ENCODE measurements at places on chromosomes 5 and 9. TPM values are rescaled to one million over a fixed set of nuclear protein-coding genes. Genes with fewer than 3 reads are reported as not detected.

Gene GRM6
- total RNA-seq, result not detected

Gene NR4A3
- total RNA-seq, result 0.26 TPM

Gene NEK6
- total RNA-seq, result 18.5 TPM

Gene CD72
- total RNA-seq, result 0.56 TPM

Gene BTNL8
- 0.22 TPM for total RNA-seq

Gene HAVCR2
- 0.19 TPM for total RNA-seq

Gene PLAC8L1
- total RNA-seq, result not detected

Gene CD14
- not detected for total RNA-seq

GRCh38 chr9:76859860-76860259 lies 46.1 kb downstream of the PRUNE2 start:
- no peak for DNase-seq
- no peaks in the 10 kb centered on the region for H3K27me3 ChIP-seq
- no peak overlapping the region for H3K4me3 ChIP-seq
- no peaks in the 10 kb centered on the region for H3K36me3 ChIP-seq

DNA sequence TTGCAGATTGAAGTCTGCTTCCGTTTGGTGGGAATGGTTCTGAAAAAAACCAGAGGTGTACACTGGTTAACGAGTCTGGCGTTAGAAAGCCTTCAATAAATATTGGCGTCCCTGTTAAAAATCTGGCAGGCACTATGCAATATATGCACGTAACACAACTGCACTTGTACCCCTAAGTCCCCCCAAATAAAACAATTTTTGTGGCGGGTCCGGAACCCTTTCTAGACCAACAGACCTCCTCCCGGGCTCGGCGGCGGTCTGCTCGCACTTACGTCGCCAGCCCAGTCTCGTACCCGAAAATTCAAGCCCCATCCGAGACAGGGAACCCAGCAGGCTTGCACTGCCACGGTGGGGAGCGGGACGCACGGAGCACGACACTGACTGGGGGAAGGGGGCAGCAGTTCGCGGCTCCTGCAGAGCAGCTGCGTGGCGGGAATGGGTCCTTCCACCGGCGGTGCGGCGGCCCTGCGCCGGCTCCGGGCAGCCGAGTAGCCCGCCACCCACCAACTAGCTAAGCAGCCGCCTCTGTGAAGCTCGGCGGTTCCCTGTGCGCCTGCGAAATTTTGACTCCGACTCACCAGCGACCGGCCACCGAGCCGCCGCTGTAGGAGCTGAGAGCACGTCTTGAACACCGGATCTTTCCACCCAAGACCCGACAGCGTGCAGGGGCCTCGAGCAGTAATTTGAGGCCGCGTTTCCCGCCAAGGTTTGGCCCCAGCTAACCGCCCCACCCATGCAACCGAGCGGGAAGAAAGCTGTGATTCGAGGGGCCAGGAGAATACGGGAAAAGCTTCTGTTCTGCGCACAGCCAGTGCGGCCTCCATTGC lies 3.9 kb downstream of the MCIDAS start:
- no peaks in the 10 kb centered on the region for H3K36me3 ChIP-seq
- peaks cover 7% of the 10 kb centered on the region for H3K4me1 ChIP-seq
- H3K27ac ChIP-seq, result no peak overlapping the region
- H3K4me3 ChIP-seq, result peak overlapping the region; percentile 34
- peaks cover 100% of the 10 kb centered on the region for H3K27me3 ChIP-seq
- DNase-seq, result peak; percentile 82

- DNase-seq, result no peak
- H3K27ac ChIP-seq, result no peak overlapping the region
- H3K4me3 ChIP-seq, result no peak overlapping the region
- no peaks in the 10 kb centered on the region for H3K27me3 ChIP-seq
- no peaks in the 10 kb centered on the region for H3K4me1 ChIP-seq
- H3K36me3 ChIP-seq, result no peaks in the 10 kb centered on the region
Observed at GRCh38 chr9:125387861-125388524, 126.4 kb downstream of the GAPVD1 start.

- no peak for DNase-seq
- H3K4me1 ChIP-seq, result no peaks in the 10 kb centered on the region
- H3K27me3 ChIP-seq, result no peaks in the 10 kb centered on the region
- no peaks in the 10 kb centered on the region for H3K36me3 ChIP-seq
Observed at GRCh38 chr5:106658150-106658549, 1012.6 kb downstream of the EFNA5 start.

DNA sequence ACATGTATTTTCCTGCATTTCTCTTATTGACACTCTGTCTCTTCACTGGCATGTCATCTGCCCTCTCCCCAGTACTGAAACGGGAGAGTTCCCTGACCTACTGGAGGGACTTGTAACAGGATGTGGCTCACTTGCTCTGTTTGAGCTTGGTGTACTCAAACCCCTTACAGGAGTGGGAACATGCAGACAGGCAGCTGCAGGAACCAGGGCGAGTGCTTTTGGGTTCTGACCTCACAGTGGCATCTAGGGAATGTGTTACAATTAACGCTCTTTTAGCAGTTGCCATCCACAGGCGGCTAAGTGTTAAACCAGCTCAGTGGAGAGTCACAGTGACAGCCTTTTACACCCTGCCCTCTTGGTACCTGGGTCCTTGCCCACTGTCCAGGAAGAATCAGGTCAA lies 300.3 kb upstream of the GRAMD2B start:
- peaks cover 6% of the 10 kb centered on the region for H3K4me1 ChIP-seq
- peak; percentile 41 for DNase-seq
- H3K27me3 ChIP-seq, result no peaks in the 10 kb centered on the region
- no peak overlapping the region for H3K27ac ChIP-seq
- H3K4me3 ChIP-seq, result no peak overlapping the region

DNA sequence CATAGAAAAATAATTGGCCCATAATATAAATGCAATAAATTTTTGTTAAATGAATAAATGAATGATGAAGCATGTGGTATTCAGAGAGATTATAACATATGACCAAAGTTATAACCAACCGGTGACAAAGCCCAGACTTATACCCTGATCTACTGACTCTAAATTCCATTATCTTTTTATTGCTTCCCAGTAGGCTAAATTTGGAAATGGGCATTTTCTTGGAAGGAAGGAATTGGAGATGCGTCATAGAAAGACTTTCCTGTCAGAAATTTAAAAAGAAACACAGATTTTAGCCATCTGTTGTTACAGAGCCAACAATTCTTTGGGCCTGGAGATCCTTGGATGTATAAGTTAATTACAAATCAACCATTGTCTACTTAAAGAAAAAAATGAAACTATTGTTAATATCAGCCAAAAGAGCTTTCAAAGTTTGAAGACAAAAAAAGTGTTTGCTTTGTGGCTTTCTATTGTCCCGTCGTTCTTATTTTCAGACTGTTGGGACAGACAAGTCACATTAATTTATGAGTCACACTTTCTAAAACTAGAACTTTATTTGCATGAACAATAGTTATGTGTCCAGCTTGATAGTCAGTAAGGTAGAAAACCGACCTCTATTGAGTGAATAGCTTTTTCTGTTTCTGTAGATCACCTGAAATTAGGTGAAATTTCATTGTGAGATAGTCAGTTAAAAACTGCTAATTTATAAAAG lies 428.7 kb downstream of the GABRG2 start:
- H3K27ac ChIP-seq, result no peak overlapping the region
- no peaks in the 10 kb centered on the region for H3K36me3 ChIP-seq
- no peaks in the 10 kb centered on the region for H3K4me1 ChIP-seq
- no peaks in the 10 kb centered on the region for H3K27me3 ChIP-seq

GRCh38 chr5:134403951-134404350 lies 7.7 kb downstream of the CDKN2AIPNL start:
- no peak overlapping the region for H3K27ac ChIP-seq
- no peaks in the 10 kb centered on the region for H3K4me1 ChIP-seq
- peaks cover 7% of the 10 kb centered on the region for H3K36me3 ChIP-seq
- DNase-seq, result no peak
- no peaks in the 10 kb centered on the region for H3K27me3 ChIP-seq

DNA sequence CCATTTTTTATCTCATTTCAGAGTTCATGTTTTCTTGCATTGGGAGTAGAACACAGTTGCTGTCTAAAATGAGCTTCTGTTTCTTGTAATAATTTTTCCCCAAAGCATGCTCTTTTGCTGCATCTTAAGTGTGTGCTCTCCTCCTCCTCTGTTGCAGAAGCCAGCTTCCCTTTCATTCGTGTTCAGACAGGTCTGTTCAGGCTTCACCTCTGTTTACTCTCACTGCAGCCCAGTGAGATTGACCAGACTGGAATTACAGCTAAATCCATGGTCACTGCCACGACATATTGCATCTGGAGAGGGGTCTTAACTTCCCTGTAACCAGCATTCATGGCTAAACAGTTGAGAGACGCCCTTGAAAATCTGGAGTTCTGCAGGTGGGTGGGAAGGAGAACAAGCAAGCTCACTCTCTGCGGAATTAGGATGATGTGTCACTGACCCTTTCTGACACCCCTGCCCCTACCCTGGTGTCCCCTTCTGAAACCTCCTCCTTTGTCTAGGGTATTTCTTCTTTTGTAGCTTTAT lies 223.2 kb downstream of the FSTL4 start:
- H3K27me3 ChIP-seq, result no peaks in the 10 kb centered on the region
- H3K4me1 ChIP-seq, result peaks cover 2% of the 10 kb centered on the region
- DNase-seq, result no peak
- no peaks in the 10 kb centered on the region for H3K36me3 ChIP-seq
- H3K4me3 ChIP-seq, result no peak overlapping the region
- no peak overlapping the region for H3K27ac ChIP-seq

DNA sequence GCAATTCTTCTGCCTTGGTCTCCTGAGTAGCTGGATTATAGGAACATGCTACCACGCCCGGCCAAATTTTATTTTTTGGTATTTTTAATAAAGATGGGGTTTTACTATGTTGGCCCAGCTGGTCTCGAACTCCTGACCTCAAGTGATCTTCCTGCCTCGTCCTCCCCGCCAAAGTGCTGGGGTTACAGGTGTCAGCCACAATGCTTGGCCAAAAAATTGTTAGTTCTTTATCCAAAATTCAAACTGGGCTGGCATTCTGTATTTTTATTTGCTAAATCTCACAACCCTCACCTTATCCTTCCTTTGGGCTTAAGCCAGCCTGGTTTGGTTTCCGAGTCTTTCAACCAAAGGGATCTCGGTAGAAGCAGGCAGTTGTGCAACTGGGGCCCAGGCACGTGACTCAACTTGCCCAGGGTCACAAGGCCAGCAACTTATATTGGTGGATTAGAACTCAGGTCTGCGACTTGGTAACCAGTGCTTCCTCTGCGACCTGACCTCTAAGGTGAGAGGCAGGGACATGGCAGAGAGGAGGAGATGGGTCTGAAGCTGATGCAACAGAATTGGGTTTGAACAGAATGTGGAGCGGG lies 26.5 kb upstream of the BOD1 start:
- H3K27me3 ChIP-seq, result no peaks in the 10 kb centered on the region
- no peak overlapping the region for H3K27ac ChIP-seq
- H3K4me3 ChIP-seq, result no peak overlapping the region
- DNase-seq, result no peak
- H3K36me3 ChIP-seq, result no peaks in the 10 kb centered on the region

GRCh38 chr5:129996896-129997295 lies 92.6 kb downstream of the CHSY3 start:
- no peak for DNase-seq
- H3K36me3 ChIP-seq, result no peaks in the 10 kb centered on the region
- H3K27ac ChIP-seq, result no peak overlapping the region
- no peaks in the 10 kb centered on the region for H3K4me1 ChIP-seq
- no peak overlapping the region for H3K4me3 ChIP-seq

DNA sequence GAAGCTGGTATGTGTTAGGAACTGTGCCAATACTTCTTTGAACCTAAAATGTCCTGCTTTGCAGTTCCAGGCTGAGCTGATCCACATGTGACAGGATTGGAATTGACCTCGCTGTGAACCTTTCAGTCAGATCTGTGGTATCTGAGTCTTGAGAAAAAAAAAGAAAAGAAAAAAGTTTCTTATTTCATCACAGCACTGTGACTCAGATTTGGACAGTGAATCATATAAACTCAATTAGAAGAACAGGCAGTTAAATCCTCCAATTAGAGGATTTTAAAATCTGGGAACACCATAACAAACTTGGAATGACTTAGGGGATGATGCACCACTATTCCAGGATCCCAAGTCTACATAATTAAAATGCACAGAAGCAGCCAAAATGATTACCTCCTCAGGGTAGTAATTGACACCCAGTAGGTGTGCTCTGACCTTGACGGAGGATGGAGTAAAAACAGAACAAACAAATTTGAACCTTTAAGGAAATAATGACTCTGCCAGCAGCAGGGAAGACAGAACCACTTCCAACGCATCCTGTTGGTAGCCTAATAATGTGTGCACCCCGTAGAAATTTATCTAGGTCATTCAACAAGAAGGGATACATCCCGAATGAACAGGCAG lies 57.8 kb upstream of the RAI14 start:
- H3K27me3 ChIP-seq, result no peaks in the 10 kb centered on the region
- no peak overlapping the region for H3K4me3 ChIP-seq
- H3K27ac ChIP-seq, result no peak overlapping the region
- no peaks in the 10 kb centered on the region for H3K36me3 ChIP-seq
- no peak for DNase-seq
- H3K4me1 ChIP-seq, result no peaks in the 10 kb centered on the region

- H3K4me1 ChIP-seq, result no peaks in the 10 kb centered on the region
- no peaks in the 10 kb centered on the region for H3K36me3 ChIP-seq
- H3K4me3 ChIP-seq, result no peak overlapping the region
- no peaks in the 10 kb centered on the region for H3K27me3 ChIP-seq
- DNase-seq, result no peak
- H3K27ac ChIP-seq, result no peak overlapping the region
Observed at GRCh38 chr5:73892806-73893205, 266.8 kb downstream of the ARHGEF28 start.

DNA sequence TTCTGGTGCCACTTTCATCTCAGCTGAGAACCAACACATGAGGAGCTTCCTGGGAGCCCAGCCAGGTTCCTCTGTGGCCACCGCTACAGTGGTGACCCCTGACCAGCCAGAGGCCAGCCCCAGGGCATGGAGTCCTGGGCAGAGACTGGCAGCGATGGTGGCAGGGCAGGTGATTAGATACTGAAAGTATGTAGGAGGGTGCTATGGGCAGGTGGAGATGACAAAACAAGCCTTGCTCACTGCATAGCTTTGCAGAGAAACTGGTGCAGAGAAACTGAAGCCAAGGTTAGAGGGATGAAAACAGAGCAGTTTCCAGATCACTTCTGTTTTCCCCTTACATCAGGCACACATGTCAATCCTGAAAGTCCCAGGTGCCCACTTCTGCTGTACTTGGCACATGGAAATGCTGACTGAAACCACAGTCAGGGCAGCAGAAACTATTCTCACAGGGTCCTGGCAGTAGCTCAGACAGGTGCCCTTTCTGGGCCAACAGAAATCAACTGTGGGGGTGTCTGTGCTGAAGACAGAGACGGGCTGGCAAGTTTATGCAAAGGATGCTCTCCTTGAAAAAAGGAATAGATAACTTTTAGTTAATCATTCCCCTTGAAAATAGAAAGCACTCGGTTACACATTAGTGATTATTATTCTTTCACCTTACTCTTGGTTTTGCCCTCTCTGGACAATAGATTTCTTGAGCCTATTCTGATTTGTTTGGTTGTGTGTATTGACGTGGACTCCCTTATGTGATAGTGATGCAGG lies 90.3 kb downstream of the ANKRD55 start:
- H3K4me3 ChIP-seq, result no peak overlapping the region
- H3K27ac ChIP-seq, result no peak overlapping the region
- no peak for DNase-seq
- H3K36me3 ChIP-seq, result no peaks in the 10 kb centered on the region
- H3K4me1 ChIP-seq, result no peaks in the 10 kb centered on the region

Data from neural progenitor cell (in vitro differentiated cells).